ENCODE measurements at places on chromosomes 16 and 17. TPM values are rescaled to one million over a fixed set of nuclear protein-coding genes. Genes with fewer than 3 reads are reported as not detected.

The MPHOSPH6 gene
- 39.3 TPM for total RNA-seq

DNA sequence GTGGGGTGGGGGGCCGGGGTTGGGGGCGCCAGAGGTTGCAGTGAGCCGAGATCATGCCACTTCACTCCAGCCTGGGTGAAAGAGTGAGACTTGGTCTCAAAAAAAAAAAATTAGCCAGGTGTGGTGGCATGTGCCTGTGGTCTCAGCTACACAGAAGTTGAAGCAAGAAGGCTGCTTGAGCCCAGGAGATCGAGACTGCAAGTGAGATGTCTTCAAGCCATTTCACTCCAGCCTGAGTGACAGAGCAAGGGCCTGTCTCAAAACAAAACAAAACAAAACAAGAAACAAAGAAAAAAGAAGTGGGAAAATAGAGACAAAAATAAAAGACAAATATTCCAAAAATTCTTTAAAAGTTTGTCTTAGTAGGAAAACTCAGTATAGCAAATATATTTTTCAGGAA is 135.1 kb upstream of the CORO6 start:
- no peak for DNase-seq

GRCh38 chr17:51647067-51647466 is 386.7 kb downstream of the UTP18 start:
- no peak for DNase-seq

GRCh38 chr16:27579087-27579980 is 29.4 kb downstream of the KATNIP start:
- no peak for DNase-seq

GRCh38 chr16:35678-36305 is 17.6 kb downstream of the POLR3K start:
- no peak for DNase-seq

DNA sequence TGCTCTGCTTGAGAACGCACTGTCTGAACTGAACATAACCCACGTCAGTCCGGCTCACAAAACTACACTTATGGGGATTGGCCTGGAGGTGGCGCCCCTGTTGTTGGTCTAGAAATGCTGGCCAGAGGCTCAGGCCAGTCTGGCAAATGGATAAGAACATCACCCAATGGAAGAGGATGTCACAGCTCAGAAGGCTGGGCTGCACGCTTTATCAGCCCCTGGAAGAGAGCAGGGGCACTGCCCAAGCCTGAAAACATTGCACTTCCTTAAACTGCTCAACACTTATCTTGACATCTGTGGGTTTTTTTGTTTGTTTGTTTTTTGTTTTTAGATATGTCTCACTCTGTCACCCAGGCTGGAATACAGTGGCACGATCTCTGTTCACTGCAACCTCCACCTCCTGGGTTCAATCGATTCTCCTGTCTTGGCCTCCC is 24.8 kb upstream of the BPTF start:
- DNase-seq: peak; percentile 82

GRCh38 chr16:27404163-27404823 is 2.3 kb downstream of the IL21R start:
- DNase-seq: no peak

The EPX gene
- not detected for total RNA-seq

DNA sequence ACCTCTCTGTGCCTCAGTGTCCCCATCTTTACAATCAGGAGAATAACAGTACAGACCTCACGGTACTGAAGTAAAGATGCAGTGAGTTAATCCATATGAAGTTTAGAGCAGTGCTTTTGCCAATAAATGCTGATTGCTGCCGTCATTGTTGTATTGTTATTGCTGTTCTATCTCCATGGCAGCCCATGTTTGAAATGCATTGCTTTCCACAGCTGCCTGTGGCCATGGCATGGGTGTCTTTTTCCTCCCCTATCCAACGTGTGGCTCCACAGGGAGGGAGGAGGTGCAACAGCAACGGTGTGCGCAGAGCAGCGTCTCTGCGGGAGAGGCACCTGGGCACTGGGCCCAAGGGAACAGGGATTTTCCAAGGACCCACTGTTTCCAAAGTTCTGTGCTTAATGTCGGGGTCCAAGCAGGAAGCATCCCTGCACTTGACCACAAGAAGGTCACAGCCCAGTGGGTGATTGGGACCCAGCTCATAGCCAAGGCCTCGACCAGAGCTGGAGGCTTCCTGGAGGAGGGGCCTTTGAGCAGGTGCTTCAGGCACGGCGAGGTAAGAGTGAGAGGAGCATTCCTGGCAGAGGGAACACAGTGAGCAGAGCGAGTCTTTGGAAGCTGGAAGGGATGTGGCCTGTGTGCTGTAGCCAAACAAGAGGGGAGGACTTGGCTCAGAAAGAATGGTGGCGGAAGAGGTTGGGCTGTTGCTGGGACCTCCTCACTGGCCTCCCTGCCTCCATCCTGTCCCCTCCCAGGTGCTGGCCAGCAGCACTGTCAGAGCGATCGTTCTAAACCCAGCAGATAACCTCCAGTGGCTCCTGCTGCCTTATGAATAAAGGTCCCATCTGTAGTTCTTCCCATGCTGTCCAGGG is 3.9 kb downstream of the RAI1 start:
- DNase-seq: no peak

GRCh38 chr17:28968231-28968913 is 17.1 kb upstream of the PHF12 start:
- no peak for DNase-seq

DNA sequence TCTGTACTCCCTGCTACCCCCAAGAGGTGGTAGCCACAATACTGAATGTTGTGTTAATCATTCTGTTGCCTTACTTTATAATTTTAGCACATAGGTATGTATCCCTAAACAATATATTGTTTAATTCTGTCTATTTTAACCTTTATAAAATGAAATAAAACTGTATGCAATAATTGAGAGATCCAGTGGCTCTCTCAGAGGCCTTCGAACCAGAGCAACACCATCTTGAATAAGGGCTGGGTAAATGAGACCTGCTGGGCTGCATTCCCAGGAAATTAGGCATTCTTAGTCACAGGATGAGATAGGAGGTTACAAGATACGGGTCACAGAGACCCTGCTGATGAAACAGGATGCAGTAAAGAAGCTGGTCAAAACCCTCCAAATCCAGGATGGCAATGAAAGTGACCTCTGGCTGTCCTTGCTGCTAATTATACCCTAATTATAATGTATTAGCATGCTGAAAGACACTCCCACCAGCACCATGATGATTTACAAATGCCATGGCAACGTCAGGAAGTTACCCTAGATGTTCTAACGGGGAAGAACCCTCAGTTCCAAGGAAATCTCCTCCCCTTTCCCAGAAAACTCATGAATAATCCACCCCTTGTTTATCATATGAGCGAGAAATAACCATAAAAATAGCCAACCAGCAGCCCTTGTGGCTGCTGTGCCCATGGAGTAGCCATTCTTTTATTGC is 2.0 kb upstream of the CANT1 start:
- no peak for DNase-seq

DNA sequence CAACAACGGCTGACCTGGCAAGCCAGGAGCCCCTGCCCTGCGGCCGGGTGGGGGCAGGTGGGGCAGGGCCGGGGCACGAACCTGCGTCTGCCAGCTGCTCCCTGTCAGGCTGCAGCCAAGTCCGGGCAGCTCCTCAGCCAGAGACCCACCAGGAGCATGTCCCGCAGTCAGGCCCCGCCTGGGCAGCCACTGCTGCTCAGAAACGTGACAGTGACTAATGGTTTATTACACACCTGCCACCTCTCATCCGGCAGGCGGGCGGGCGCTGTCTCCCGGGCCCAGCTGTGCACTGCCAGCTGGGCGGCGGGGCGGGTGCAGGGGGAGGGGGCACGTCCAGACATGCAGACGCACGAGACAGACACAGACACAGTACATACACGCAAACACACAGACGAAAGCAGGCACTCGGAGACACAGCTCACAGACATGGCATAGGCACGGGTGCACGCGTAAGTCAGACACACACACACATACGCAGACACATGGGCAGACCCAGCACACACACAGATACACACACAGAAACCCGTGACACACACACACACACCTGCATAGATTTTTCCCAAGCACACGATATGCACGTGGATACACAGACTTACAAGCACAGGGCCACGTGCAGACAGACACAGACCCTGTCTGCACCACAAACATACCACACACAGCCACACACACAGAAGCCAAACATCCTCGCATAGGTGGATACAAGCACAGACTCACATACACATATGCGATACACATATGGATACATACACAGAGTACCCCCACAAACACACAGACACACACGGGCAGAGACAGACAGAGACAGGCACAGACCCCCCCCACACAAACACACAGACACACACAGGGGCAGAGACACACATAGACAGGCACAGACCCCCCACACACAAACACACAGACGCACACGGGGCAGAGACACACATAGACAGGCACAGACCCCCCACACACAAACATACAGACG is 248.3 kb upstream of the CIBAR2 start:
- no peak for DNase-seq

- no peak for DNase-seq
Observed at GRCh38 chr17:8806926-8807550, 7.9 kb upstream of the MFSD6L start.

DNA sequence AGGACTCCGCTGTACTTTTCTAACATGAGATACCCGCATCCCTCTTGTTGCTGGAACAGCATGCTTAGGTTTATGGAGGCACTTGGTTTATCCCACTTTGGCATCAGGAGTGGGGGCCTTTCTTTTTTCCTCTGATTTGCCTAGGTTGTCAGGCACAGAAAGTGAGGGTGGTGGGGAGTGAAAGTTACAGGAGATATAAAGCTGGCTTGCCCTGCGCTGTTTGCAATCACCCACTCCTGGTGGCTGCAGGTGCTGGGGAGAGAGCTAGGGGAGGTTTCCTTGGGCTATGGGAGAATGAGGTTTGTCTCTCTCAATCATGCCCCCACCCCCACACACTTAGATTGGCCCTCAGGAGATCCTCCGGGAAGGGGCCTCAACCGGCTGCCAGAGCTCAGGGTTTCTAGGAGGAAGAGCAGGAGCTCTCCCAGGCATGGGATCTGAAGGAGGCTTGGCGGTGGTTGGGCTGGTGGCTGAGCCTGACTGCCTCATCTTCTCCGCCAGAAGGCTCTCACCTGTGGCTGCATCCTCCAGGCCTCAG is 1.4 kb downstream of the WSCD1 start:
- DNase-seq: no peak

- DNase-seq: no peak
Observed at GRCh38 chr16:24686678-24687077, 42.8 kb upstream of the TNRC6A start.

DNA sequence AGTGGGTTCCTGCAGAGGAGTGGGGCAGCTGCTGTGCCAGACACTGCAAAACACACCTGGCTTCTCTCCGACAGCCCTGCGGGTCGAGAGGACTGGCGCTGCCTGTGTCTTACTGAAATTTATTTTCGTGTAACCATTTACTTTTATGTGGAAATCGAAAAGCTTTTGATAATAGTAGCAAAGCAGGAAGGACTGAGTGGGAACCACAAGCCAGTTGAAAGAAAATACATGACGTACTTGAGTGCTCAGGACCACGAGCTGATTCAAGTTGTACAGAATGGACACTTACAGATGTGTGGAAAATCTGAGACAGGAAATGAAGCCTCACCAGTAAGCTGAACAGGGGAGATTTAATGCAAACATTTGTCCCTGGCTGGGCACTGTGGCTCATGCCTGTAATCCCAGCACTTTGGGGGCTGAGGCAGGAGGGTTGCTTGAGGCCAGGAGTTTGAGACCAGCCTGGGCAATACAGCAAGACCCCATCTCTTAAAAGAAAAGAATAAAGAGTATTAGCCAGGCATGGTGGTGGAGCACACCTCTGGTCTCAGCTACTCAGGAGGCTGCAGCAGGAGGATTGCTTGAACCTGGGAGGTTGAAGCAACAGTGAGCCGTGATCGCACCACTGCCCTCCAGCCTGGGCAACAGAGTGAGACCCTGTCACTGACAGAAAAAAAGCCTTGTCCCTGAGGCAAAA is 11.3 kb upstream of the RPL13 start:
- DNase-seq: no peak

DNA sequence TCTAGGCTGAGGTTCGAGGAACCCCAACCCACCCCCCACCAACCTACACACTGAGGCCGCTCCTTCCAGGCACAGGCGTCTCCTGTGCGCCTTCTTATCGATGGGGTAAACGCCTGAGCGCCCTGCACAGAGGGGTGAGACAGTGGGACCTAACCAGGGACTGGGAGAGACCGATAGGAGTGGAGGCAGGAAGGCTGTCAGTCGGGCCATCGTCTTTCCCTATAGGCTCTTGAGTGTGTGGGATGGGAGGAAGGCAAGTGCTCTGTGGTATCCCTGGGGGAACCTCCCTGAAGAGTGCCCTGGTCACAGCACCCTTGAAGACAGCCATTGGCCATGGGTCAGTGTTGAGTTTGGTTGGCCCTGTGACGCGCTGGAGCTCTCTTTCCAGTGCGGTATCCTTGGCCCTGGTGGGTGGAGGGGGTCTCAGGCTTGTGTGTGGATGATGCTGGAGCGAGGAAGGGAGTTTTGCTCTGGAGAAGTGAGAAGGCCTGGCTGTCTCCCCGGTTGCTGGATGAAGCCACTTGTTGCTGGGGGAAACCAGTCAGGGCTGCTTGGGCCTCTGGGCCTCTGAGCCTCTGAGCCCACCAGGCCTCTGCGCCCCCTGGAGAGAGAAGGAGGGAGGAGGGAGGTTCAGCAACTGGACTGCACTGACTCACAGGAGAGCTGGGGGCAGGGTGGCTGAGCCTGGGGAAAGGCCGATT is 1.7 kb downstream of the GPRC5C start:
- no peak for DNase-seq

- peak; percentile 9 for DNase-seq
Observed at GRCh38 chr17:37239690-37240334, 136.0 kb upstream of the C17orf78 start.

The KCNJ18 gene
- total RNA-seq: not detected

The AGRP gene
- total RNA-seq: not detected

- DNase-seq: no peak
Observed at GRCh38 chr16:21617607-21618006, 18.2 kb downstream of the METTL9 start.

The MGAT5B gene
- 0.72 TPM for total RNA-seq

DNA sequence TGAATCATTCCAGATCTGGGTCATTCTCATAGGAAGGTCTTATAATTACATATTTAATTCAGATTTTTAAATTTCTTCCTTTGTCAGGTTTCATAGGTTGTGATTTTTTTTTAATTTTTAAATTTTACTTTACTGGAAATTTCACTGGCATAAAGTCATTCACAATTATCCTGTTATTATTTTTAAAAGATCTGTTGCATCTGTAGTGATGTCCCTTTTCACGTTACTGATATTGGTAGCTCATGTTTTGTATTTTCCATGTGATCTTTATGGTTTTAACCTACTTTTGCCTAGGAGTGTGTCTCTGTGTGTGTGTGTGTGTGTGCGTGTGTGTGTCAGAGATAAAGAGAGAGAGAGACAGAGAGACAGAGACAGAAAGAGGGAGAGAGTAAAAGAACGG is 216.6 kb upstream of the KCNJ16 start:
- no peak for DNase-seq

The DHRS11 gene
- total RNA-seq: 10.0 TPM

The GRAP gene
- total RNA-seq: not detected

The SHBG gene
- total RNA-seq: not detected

- DNase-seq: no peak
Observed at GRCh38 chr17:45748731-45749310, 35.3 kb upstream of the CRHR1 start.

DNA sequence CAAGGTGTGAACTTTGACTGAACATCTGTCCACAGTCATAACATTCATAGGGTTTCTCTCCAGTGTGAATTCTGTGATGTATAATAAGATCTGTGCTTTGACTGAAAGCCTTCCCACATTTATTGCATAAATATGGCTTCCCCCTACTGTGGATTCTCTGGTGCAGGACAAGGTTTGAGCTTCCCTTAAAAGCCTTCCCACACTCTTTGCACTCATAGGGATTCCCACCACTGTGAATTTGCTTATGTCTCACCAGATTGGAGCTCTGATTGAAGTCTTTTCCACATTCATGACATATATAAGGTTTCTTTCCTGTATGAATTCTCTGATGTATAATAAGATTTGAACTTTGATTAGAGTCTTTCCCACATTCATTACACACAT is 8.3 kb downstream of the ZNF594 start:
- no peak for DNase-seq
